Astrocyte of the cerebellum (primary cell): ENCODE measurements at places on chromosomes 13 and 19.

DNA sequence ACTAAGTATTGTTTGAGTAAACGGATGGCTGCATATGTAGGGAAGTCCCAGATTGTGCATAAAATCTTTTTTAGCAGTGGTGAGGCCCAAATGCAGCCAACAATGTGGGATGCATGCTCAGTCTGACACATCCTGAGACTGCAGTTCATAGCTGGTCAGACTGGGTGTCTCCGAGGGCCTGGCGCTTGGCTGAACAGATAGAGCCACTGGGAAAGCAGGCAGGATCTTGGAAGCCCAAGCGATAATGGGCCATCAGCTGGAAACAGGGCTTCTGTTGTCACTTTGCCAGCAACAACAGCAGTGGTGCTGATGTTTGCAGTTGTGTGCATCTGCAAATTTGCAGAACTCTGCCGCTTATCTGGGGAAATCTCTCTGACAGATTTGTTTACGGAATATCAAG lies 36.1 kb downstream of the MTUS2 start:
- DNase-seq, result no peak

DNA sequence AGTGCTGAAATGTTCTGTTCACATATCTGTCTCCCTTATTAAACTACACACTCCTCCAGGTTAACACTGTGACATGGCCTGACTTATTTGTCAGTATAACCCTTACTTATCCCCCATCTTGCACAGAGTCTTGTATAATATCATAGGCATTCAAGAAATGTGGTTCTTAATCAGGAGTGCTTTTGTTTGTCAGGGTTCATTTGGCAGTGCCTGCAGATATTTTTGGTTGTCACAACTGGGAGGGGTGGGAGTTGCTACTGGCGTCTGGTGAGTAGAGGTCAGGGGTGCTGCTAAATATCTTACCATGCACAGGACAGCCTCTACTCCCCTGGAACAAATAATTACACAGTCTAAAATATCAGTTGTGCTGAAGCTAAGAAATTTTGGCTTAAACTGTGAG lies 20.4 kb upstream of the OBI1 start:
- no peak for DNase-seq

DNA sequence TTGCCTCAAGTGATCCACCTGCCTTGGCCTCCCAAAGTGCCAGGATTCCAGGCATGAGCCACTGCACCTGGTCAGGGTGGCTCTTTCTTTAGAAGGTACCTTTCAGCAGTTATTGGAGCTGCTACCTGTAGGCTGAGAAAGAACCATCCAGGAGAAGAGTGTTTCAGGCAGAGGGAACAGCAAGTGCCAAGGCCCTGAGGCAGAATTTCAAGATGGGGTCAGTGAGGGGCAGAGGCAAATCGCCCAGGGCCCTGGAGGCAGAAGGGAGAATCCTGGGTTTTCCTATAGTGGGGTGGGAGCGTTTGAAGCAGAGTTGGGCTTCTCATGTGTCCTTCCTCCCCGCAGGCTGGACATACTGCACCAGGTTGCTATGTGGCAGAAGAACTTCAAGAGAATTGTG lies 2.2 kb downstream of the MRPL4 start:
- DNase-seq, result no peak

- DNase-seq, result no peak
Observed at GRCh38 chr13:32857689-32858088, 158.5 kb upstream of the KL start.

- no peak for DNase-seq
Observed at GRCh38 chr19:27744926-27745768, 1467.8 kb downstream of the UQCRFS1 start.

DNA sequence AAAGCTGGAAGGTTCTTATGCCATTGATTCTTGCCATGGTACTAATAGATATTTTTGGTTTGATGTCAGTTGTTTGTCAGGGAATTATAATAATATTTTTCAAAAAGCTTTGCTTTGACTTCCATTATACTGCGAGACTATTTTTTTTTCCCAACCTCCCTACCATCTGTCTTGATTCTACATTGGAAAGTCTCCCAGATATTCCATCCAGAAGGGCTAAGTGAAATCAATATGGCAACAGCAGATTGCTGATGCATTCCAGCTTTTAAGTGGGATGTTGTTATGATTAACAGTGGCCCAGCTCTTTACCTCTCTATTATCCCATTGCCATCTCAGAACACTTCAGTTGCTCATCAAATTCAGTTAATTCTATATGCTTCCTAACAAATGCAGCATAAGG lies 247.4 kb downstream of the OXGR1 start:
- DNase-seq, result no peak

GRCh38 chr19:5695649-5696195 lies 5.6 kb downstream of the RPL36 start:
- no peak for DNase-seq

DNA sequence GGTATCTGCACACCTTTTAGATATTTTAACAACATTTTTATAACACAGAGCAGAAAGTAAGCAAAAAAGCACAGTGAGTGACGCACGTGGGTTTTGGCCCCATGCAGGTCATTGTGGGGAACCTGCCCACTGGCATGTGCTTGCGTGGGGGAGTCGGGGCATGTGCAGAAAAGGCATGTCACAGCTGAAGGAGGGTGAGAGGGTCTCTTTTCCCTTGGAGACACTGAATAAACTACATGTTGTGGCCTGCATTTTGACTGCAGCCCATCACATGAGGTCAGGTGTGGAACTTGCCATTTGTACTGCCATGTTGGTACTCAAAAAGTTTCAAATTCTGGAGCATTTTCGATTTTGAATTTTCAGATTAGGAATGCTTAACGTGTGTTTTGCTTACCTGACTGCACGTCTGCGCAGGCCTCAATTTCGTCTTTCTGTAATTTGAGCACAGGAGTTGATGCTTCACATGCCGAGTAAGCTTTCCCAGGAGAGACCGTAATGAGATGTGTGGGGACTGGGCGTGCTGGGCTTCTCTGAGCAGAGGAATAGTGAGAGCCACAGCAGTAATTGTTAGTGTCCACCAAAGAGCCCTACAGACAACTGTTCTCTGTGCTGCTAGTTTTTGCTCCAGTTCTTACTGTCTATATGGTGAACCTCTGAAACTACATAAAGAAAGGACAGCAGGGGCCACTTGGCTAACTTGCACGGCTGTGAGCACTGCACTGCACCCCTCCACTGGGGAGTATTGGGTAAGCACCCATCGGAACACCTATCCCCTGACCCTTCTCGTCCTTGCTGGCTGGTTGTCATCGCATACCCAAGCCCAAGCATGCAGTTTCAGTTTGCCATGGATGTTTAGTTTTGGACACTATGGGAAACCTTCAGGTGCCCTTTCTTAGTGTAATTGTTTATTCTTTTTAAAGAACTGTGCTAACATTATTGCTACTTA lies 72.9 kb upstream of the GPR183 start:
- DNase-seq, result no peak

DNA sequence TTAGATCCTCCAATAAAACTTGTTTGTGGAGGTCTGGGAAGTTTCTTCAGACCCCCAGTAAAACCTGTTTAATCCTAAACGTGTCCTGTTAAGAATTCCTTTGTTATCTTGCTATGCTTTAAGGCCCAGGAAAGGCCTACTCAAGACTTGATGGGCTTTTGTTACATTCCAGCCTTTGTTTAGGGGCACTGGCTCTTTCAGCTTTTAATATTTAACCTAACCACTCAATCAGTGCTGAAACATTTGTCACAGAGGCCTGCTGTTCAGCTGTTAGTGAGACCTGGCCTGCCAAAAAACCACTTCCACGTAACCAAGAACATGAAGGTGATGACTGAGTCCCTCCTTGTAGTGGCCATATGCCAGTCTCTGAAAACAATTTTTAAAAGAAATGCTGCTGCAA lies 41.7 kb downstream of the PCDH17 start:
- DNase-seq, result no peak

DNA sequence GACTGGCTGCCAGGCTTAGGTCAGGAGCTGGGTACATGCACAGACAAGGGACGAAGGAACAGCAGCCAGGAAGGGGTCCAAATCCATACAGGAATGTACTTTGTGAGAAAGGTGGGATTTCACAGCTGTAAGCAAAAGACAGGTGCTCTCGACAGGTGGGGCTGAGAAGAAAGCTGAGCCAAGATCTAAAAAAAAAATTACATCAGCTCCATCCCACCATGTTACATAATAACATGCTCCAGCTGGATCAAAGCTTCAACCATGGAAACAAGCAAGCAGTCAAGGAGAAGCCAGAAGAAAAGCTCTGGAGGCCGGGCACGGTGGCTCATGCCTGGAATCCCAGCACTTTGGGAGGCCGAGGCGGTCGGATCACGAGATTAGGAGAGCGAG lies 8.0 kb downstream of the UBXN6 start:
- no peak for DNase-seq

- DNase-seq, result no peak
Observed at GRCh38 chr19:22335716-22336115, 49.5 kb downstream of the ZNF729 start.

- no peak for DNase-seq
Observed at GRCh38 chr19:38733493-38734175, 10.6 kb downstream of the CAPN12 start.

GRCh38 chr19:12785431-12786031 lies 5.8 kb upstream of the JUNB start:
- no peak for DNase-seq
